Endodermal cell (in vitro differentiated cells): ENCODE measurements at places on chromosomes 11 and 22. TPM values are rescaled to one million over a fixed set of nuclear protein-coding genes. Genes with fewer than 3 reads are reported as not detected.

DNA sequence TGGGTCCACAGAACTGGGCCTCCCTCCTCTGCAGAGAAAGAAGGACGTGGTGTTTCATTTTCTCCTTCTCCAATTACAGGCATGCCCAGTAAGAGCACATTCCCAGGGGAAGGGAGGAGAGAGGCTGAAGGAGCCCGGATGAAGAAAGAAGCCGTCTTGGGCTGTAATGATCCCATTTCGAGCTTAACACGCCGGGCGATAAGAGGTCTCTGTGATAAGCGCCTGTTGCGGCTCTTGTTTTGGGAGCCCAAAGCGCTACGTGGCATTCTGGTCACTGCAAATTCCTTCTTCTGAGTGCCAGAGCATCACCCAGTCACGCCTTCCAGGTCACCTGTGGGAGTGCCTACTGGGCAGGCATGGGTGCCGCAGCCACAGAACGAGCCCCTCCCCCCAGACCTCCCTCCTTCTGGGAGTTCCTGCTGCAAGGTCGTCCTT is 57.5 kb downstream of the ANO1 start:
- no peaks in the 10 kb centered on the region for H3K36me3 ChIP-seq
- no peak overlapping the region for H3K27ac ChIP-seq
- no peaks in the 10 kb centered on the region for H3K27me3 ChIP-seq
- peaks cover 22% of the 10 kb centered on the region for H3K4me1 ChIP-seq
- DNase-seq: peak; percentile 77

GRCh38 chr11:69359735-69360480 is 66.0 kb downstream of the MYEOV start:
- no peaks in the 10 kb centered on the region for H3K27me3 ChIP-seq
- no peak overlapping the region for H3K4me3 ChIP-seq
- no peaks in the 10 kb centered on the region for H3K36me3 ChIP-seq
- no peak overlapping the region for H3K27ac ChIP-seq
- no peaks in the 10 kb centered on the region for H3K4me1 ChIP-seq

GRCh38 chr11:8839957-8840945 is 70.7 kb upstream of the AKIP1 start:
- H3K4me3 ChIP-seq: peak overlapping the region; percentile 13
- H3K36me3 ChIP-seq: peaks cover 13% of the 10 kb centered on the region
- DNase-seq: peak; percentile 77
- peaks cover 26% of the 10 kb centered on the region for H3K4me1 ChIP-seq

DNA sequence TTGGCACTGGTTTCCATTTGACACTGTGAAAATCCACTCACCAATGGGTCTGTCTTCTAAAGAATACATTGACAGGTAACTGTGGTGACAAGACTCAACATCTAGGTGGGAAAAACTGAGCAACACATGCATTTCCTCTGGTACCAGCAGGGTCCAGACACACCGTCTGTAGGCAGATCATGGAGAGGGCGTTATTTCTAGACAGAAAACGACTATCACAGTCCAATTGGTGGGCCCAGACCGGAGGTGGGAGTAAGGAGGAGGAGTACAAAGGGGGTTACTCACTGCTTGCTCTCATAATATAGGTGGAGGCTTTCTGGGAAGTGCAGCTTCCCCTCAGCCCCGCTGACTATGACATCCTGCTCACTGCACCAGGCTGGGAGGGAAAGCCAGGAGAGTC is 9.9 kb downstream of the OVCH2 start:
- H3K4me1 ChIP-seq: peaks cover 17% of the 10 kb centered on the region
- H3K4me3 ChIP-seq: no peak overlapping the region
- peaks cover 28% of the 10 kb centered on the region for H3K36me3 ChIP-seq
- no peak for DNase-seq

- H3K36me3 ChIP-seq: no peaks in the 10 kb centered on the region
- peaks cover 12% of the 10 kb centered on the region for H3K27me3 ChIP-seq
- H3K27ac ChIP-seq: peak overlapping the region; percentile 66
These were observed 7.8 kb downstream of the PIK3IP1 start for GRCh38 chr22:31284281-31285155.

GRCh38 chr11:59267196-59267595 is 54.5 kb upstream of the MPEG1 start:
- no peak overlapping the region for H3K27ac ChIP-seq
- DNase-seq: peak; percentile 33
- H3K27me3 ChIP-seq: no peaks in the 10 kb centered on the region
- no peaks in the 10 kb centered on the region for H3K36me3 ChIP-seq
- no peaks in the 10 kb centered on the region for H3K4me1 ChIP-seq

DNA sequence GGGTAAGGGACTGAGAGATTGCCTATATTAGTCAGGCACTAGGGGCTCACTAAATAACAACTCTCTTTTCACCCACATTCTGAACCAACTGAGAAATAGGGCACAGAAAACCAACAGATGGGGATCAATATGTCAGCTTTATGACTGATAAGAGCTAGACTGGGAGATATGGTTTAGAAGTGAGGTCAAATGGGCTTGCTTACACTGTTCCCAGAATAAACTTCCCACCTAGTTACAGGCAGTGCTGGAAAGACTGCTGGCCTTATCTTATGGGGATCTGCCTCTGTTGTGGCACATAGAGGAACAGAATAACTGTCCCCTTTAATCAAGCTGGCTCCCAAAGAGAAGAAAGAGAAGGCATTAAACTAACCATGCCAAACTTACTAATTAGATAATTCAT is 10.6 kb upstream of the RRAS2 start:
- DNase-seq: no peak
- H3K36me3 ChIP-seq: no peaks in the 10 kb centered on the region
- H3K4me1 ChIP-seq: peaks cover 1% of the 10 kb centered on the region
- H3K4me3 ChIP-seq: no peak overlapping the region
- no peak overlapping the region for H3K27ac ChIP-seq

DNA sequence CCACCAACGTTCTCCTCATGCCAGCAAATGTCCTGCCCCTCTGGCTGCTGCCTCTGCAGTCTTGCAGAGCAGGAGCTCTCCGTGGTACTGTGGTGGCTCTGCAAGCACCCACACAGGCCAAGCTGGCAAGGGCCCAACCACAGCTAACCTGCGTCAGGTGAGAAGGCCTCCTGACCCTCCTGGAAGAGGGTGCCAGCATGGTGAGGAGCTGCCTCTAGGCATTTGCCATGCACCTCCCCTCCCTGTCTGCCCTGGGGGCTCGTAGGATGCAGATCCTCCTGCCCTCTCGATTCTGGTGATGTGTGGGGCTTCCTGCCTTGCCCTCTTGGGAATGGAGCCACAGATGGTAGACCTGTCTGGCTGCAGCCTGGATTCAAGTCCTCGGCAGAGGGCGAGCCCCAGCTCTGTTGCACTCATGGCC is 1408.8 kb downstream of the TBC1D22A start:
- no peaks in the 10 kb centered on the region for H3K4me1 ChIP-seq
- H3K27ac ChIP-seq: no peak overlapping the region
- no peak overlapping the region for H3K4me3 ChIP-seq
- DNase-seq: peak; percentile 74
- H3K27me3 ChIP-seq: peaks cover 4% of the 10 kb centered on the region

- no peaks in the 10 kb centered on the region for H3K4me1 ChIP-seq
- H3K4me3 ChIP-seq: no peak within 1 kb of the TSS
- H3K36me3 ChIP-seq: no peaks in the 10 kb centered on the region
- no peak within 1 kb of the TSS for H3K27ac ChIP-seq
- no peak for DNase-seq
- no peaks in the 10 kb centered on the region for H3K27me3 ChIP-seq
These were observed at the start of gene OR2AG2 for GRCh38 chr11:6771926-6772893. Gene OR2AG2, minus strand, starts transcription at chr11:6771976. Its CDS starts 3,019 bp downstream, at chr11:6768957.

- no peaks in the 10 kb centered on the region for H3K36me3 ChIP-seq
- no peak overlapping the region for H3K27ac ChIP-seq
- no peaks in the 10 kb centered on the region for H3K4me1 ChIP-seq
- no peak overlapping the region for H3K4me3 ChIP-seq
These were observed 150.3 kb upstream of the NCAM1 start for GRCh38 chr11:112810951-112811350.

- no peaks in the 10 kb centered on the region for H3K4me1 ChIP-seq
- no peaks in the 10 kb centered on the region for H3K27me3 ChIP-seq
These were observed 197.2 kb upstream of the ANO3 start for GRCh38 chr11:26134481-26135355.

- no peaks in the 10 kb centered on the region for H3K4me1 ChIP-seq
- H3K27ac ChIP-seq: no peak overlapping the region
- no peak overlapping the region for H3K4me3 ChIP-seq
- H3K27me3 ChIP-seq: no peaks in the 10 kb centered on the region
- DNase-seq: no peak
These were observed 106.8 kb downstream of the GRAMD1B start for GRCh38 chr11:123536690-123537437.

HTR3A gene
- not detected in 3 replicates for total RNA-seq

GRM5 gene
- 0.09 TPM in 2 replicates for total RNA-seq

CRYBA4 gene
- not detected in 2 replicates for total RNA-seq

SPINDOC gene
- 84.6 to 103 TPM (median 100 TPM) in 3 replicates for total RNA-seq

APOL4 gene
- not detected in 3 replicates for total RNA-seq

PPP1R14B gene
- 265 and 288 TPM in 2 replicates for total RNA-seq

B4GAT1 gene
- 45.3 to 48.8 TPM (median 45.7 TPM) in 3 replicates for total RNA-seq

CATSPER1 gene
- total RNA-seq: not detected in 2 replicates
